EH (cell line): ENCODE measurements at places on chromosomes 1 and 21.

GRCh38 chr1:188154761-188155160 is 1326.0 kb downstream of the PLA2G4A start:
- DNase-seq = no peak

- peak; percentile 50 for DNase-seq
These were observed 271.4 kb downstream of the FOXD2 start for GRCh38 chr1:47709019-47709871.

- DNase-seq = peak; percentile 33
These were observed 313.0 kb upstream of the PLXNA2 start for GRCh38 chr1:208557046-208557722.

- DNase-seq = no peak
These were observed 76.1 kb downstream of the PTPN14 start for GRCh38 chr1:214475331-214475730.

- no peak for DNase-seq
These were observed 2.3 kb upstream of the BATF3 start for GRCh38 chr1:212701910-212702309.

- DNase-seq = no peak
These were observed 45.9 kb downstream of the GPR88 start for GRCh38 chr1:100583827-100584226.
